ENCODE measurements at places on chromosomes 7 and 10.
A peak's percentile ranks its signal among the peaks of the same experiment; 100 is the strongest.

GRCh38 chr10:20228729-20229128 is 412.5 kb downstream of the PLXDC2 start:
- no peak for DNase-seq

DNA sequence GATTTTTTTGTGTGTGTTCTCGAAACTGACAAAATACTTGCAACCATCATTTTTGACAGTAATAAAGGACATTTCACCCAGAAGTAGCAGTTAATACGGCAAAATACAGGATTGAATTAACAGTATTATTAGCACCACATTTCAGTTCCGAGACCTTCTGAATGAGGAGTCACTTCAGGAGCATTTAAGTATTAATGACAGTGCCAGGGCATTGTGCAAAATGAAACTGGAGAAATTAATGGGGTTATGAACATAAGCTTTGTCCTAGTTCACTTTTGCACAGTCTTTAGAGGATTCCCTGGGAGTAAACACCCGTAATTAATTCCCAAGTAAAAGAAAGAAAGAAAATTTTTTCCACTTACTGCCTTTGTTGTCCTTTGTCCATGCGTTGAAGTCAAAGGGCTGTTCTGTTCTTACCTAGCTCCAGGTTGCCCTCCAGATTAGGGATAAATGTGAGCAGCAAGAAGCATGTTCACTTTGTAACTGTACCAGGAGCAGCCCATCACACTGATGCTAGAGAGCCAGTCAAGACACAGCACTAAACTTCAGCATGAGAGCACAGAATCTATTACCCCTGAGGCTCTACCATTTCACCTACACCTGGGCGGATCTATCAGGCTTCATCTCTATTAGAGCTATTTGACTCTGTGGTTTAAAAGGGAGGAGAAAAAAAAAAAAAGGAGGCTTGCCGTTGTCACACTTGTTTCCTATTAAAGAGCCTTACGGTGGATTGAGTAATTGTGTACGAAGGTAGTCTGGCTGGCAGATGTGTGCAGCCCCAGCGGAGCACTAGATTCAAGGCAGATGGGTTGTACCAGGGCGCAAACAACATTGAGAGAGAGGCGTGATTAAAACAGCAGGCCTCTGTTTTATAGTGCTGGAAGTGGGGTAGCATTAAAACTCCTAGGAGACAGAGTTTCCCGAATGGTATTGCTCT is 297.8 kb upstream of the SEMA3A start:
- DNase-seq, result no peak

GRCh38 chr7:44223362-44224079 is 22.7 kb downstream of the YKT6 start:
- no peak for DNase-seq

DNA sequence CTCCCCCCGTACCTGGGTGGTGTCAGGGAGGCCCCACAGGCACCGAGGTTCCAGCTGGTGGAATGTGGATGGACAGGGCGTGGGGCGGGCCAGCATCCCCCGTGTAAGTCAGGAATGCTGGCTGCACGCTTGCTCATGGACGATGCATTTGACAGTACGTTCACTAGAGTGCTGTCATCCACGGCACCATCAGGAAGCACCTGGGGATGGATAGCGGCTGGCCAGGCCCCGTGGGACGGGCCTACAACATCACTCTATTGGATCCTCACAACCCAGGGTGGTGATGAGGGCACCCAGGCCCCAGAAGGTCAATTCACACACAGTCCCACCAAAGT is 63.6 kb downstream of the INSIG1 start:
- DNase-seq, result no peak

GRCh38 chr7:9307131-9307530 is 873.7 kb downstream of the NXPH1 start:
- no peak for DNase-seq

- no peak for DNase-seq
These were observed 654.6 kb upstream of the GALNT17 start for GRCh38 chr7:70477036-70478010.

DNA sequence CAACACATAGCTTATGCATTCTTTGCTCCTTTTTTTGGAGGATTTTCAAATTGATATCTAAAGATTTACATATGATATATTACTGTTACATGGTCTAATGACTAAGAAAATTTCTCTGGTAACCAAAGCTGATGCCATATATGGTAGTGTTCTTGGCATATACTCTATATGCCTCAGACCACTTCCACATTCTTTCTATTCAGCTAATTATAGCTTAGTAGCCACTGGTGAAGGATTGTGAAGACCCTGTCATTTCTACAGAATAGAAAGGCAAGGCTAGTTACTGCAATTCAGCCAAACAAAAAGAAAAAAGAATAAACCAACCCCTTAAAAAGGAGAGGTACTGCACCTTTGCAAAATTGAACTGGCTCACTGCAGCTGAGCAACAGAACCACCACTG is 3.7 kb downstream of the PURB start:
- no peak for DNase-seq

DNA sequence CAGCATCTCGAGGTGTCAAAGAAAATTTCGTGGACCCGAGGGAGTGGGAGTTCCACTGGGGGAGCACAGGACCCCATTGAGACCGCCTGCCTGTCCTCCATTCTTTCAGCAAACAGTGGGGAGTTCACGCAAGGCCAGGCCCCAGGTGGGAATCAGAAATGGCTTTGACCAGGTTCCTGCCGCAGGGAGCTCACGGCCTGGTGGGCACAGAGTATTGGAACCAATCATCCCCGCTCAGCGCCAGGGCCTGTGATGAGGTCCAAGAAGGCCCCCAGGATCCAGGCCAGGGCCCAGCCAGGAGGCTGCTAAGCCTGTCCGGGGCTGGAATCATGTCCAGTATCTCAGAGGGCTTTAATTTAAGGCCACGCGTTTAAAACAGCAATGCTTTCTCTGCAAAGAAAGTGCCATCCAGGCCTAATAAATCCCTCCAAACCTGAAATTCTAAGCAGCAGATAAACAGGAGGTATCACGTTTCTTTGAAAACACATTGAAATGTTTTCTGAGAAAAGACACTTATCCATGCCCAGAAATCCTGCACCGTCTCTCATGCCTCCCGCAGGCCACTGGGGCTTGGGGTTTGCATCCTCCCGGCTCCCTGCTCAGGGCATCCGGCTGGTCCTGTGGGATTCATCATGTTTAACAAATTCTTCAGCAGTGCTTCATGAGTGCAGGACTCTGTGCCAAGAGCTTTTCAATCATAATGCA is 125.7 kb downstream of the OAT start:
- DNase-seq, result peak; percentile 1

DNA sequence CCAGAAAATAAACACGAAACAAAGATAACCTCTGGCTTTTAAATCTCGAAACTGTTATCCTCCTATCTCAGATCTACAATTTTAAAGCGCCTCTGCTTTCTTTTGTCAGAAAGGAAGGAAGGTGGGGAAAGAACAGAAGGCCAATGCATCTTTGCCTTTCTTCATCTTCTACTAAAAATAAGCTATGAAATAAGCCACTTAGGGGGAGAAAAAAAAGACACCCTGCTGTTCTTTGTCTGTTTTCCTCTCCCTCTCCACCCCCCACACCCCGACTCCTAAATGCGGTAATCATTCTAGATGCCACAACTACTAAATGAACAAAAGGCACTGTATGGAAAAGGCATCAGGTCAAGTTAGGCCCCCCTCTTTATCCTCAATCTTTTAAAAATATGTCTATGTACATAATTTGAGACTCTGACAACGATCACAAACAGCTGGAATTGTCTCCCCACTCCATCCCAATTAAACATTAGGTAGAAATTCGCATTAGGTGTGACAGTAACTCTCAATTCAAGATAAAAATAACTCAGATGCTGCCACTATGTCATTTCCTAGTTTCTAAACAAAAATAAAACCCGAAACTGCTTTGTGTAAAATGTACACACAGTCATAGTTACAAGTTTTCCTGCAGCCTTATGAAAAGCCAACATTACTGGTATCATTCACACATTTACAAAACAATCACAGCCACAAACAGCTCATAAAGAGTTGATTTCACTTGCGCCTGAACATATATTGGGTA is 2.4 kb downstream of the UBE2H start:
- DNase-seq, result no peak

DNA sequence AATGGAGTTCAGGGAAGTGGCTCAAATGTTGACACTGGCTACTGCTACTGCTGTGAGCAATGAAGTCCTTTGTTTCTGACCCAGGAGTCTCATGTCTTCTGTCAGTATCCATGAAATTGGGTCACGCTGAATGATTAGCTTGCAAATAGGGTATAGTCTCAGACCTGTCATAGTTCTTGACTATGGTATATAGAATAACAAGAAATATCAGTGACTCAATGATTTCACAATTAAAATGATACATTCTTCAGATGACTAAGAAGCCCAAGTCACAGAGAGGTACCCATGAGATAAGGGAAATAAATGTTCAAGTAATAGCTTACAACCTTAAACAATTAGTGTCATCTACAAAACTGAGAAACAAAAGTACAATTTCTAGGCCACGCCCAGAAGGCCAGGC is 89.3 kb downstream of the LYZL2 start:
- DNase-seq, result no peak

DNA sequence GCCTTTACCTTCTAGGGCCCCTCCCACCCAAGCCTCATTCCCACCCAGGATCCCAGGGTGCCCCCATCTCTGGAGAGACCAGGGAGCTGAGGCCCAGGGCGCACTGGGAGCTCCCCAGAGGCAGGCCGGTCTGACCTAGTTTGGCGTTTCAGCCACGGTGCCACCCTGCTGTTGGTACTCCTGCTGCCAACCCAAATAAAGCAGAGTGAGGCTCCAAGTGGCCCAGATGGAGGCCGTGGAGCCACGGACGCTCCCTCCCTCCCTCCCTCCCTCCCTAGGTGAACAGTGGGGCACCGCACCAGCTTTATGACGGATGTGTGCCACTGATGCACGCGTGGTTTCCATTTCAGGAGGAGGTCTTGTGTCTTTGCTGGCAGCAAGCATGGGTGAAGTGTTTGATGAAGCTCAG is 1.8 kb downstream of the INPP5A start:
- peak; percentile 25 for DNase-seq

DNA sequence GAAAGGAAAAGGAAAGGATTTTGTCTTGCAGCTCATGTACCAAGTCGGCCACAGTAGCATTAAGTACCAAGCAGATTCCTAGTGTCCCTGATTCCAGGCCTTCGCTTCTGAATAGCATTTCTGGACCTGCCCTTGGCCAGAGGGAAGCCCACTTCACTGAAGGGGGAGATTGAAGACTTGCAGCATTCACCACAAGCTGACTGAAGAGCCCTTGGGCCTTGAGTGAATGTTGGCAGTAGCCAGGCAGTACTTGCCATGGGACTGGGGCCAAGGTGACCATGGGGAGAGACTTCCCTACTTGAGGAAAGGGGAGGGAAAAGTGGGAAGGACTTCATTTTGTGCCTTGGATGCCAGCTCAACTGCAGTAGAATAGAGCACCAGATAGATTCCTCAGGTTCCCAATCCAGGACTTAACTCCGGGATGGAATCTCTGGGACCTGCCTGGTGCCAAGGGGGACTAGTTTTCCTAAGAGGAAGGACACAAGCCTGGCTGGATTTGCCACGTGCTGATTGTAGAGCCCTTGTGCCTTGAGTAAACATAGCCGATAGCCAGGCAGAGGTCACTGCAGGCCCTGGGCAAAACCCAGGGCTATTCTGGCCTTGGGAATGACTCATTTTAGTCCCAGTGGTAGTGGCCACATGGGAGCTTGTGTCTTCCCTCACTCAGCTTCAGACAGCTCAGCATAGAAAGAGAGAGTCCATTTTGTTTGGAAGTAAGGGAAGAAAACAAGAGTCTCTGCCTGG is 141.7 kb upstream of the KCND2 start:
- no peak for DNase-seq

Measured in stimulated activated naive CD4-positive, alpha-beta T cell treated with Interleukin-2 at 50 U/mL for 16 hours (primary cell).